ENCODE measurements at places on chromosomes 16 and 17.

DNA sequence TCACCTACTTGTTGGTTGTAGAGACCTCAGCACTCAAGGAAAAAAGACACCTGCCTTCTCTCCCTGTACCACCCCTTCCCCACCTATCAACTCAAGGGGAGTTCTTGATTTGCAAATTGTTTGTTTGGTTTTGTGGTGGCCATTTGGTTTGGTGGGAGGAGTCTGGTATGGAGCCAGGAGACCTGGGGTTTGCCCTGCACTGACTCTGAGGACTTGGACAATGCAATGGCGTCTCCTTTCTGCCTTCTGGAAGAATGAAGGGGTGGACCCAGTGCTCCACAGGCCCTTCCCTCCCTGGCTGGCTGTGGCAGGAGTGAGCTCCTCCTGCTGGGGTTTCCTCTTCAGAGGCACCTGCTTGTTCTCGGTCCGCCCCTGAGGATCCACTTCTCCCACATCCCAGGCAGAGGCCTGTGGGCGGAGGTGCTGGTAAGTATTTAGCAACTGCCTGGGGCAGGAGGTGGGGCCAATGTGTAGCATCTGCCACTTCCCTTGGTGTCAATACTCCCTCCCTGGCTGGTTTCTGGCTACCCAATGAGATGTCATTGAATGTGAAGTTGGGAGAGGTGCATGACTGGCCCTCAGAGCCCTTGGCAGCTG, 164.5 kb downstream of the NTN1 start:
- no peaks in the 10 kb centered on the region for H3K4me1 ChIP-seq
- DNase-seq, result no peak
- H3K36me3 ChIP-seq, result no peaks in the 10 kb centered on the region
- no peak overlapping the region for H3K27ac ChIP-seq
- H3K4me3 ChIP-seq, result no peak overlapping the region

- peak overlapping the region; percentile 7 for H3K4me3 ChIP-seq
- peaks cover 46% of the 10 kb centered on the region for H3K36me3 ChIP-seq
- H3K27ac ChIP-seq, result peak overlapping the region; percentile 93
- DNase-seq, result no peak
- peaks cover 49% of the 10 kb centered on the region for H3K4me1 ChIP-seq
Observed at GRCh38 chr17:2071455-2072281, 16.8 kb downstream of the HIC1 start.

GRCh38 chr16:75217389-75217851, 1.4 kb upstream of the CTRB1 start:
- H3K27ac ChIP-seq, result no peak overlapping the region
- DNase-seq, result no peak
- no peak overlapping the region for H3K4me3 ChIP-seq
- H3K27me3 ChIP-seq, result no peaks in the 10 kb centered on the region
- no peaks in the 10 kb centered on the region for H3K36me3 ChIP-seq

DNA sequence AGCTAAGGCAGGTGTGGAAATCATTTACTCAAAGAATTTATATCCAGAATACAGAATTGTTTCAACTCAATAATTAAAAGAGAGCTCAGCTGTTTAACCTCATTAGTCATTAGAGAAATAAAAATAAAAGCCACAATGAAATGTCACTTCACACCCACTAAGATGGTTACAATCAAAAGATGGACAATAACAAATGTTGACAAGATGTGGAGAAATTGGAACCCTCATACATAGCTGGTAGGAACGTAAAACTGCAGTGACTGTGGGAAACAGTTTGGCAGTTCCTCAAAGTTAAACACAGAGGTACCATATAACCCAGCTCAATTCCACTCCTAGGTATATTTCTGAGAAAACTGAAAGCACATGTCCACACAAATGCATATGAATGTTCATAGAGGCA, 49.8 kb downstream of the NDEL1 start:
- no peaks in the 10 kb centered on the region for H3K4me1 ChIP-seq
- no peak overlapping the region for H3K27ac ChIP-seq
- no peak for DNase-seq

DNA sequence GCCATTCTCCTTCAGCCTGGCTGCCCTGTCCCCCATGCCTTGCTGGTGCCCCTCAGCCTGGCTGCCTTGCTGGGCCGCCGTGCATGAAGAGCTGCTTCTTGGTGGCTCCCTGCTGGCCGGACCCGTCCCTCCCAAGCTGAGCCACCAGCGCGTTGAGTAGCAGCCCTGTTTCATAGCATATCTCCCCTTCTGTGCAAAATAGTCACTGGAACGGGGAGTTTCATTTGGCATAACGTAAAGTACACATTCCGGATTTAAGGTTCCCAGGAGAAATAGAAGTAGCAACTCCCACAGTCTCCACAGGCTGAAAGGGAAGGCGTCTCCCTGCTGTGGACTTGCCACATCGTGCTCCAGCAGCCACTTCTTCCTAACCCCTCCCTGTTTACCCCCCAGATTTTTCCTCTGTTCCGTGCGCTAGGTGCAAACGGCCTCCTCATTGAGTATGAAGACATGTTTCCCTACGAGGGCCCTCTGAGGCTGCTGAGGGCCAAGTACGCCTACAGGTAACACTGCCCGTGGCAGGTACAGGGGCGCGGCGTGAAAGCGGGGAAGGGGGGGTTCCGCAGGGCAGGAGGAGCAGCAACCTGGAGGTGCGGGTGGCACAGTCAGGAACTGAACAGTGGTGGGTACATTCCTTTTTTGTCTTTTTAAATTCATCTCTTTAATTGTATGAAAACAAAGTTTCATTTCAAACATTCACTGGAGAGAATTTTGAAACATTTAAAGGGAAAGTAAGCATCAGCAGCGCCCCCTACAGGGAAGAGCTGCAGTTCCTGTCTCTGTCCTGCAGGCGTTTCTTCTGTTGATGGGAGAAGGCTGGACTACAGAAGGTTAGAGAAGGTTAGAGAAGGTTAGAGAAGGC, 5.8 kb upstream of the OGFOD3 start:
- no peak overlapping the region for H3K27ac ChIP-seq
- H3K4me3 ChIP-seq, result no peak overlapping the region
- DNase-seq, result peak; percentile 77
- peaks cover 11% of the 10 kb centered on the region for H3K4me1 ChIP-seq
- no peaks in the 10 kb centered on the region for H3K27me3 ChIP-seq

Data from activated CD4-positive, alpha-beta memory T cell treated with anti-CD3 and anti-CD28 coated beads for 36 hours (primary cell).